ENCODE measurements at places on chromosomes 1 and 21. TPM values are rescaled to one million over a fixed set of nuclear protein-coding genes. Genes with fewer than 3 reads are reported as not detected.

The B4GALT2 gene
- 155 TPM for total RNA-seq

The KRTAP21-2 gene
- not detected for total RNA-seq

The C1orf116 gene
- 67.3 TPM for total RNA-seq

The SHE gene
- not detected for total RNA-seq

The AIM2 gene
- total RNA-seq: not detected

The ASPM gene
- 27.5 TPM for total RNA-seq

The TEX38 gene
- not detected for total RNA-seq

The COX20 gene
- total RNA-seq: 19.5 TPM

The CRNN gene
- total RNA-seq: not detected

The ERO1B gene
- total RNA-seq: 2.0 TPM

The RAB29 gene
- 20.9 TPM for total RNA-seq

The NBPF12 gene
- total RNA-seq: 1.8 TPM

The AQP10 gene
- total RNA-seq: 0.08 TPM

The DTL gene
- total RNA-seq: 15.3 TPM

The HSD3B2 gene
- total RNA-seq: not detected

The PEX10 gene
- total RNA-seq: 40.7 TPM

The EVI5 gene
- total RNA-seq: 10.3 TPM

The OR2L13 gene
- total RNA-seq: 0.23 TPM

The HLX gene
- total RNA-seq: 0.08 TPM

The RUNX1 gene
- 17.9 TPM for total RNA-seq

The INSRR gene
- not detected for total RNA-seq

The CRTC2 gene
- 10.1 TPM for total RNA-seq

The LCE1C gene
- 1.1 TPM for total RNA-seq

The IFI44L gene
- 0.53 TPM for total RNA-seq

The FCRL1 gene
- total RNA-seq: not detected

The CYP4Z1 gene
- total RNA-seq: not detected

The PTPN7 gene
- total RNA-seq: not detected

The FMOD gene
- total RNA-seq: 0.42 TPM

The IL20 gene
- total RNA-seq: 13.7 TPM

The HSD3B1 gene
- not detected for total RNA-seq

The SLX9 gene
- total RNA-seq: 29.9 TPM

The RORC gene
- total RNA-seq: 0.16 TPM

All from hair follicular keratinocyte (primary cell).